ENCODE measurements at places on chromosomes 3 and 15.

DNA sequence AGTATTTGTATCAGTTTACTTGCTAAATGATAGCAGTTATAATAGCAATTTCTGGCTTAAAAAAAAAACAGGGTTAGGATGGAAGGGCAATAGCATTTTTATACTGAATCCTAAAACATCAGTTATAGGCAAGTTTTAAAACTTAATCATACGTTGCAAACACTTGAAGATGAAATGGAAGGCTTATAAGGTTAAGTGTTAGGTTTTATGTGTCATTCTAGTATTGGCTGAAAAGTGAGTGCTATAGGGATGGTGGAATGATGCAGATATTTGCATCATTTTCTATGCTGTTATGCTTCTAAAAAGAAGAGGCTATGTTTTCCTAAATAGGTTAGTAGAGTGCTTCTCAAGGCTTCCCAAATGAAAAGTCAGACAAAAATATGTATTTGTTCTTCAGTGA lies 23.3 kb downstream of the ARIH1 start:
- DNase-seq = no peak

GRCh38 chr15:95263751-95264150 lies 1032.4 kb downstream of the MCTP2 start:
- DNase-seq = no peak

GRCh38 chr3:81245501-81245900 lies 515.9 kb downstream of the GBE1 start:
- DNase-seq = no peak

DNA sequence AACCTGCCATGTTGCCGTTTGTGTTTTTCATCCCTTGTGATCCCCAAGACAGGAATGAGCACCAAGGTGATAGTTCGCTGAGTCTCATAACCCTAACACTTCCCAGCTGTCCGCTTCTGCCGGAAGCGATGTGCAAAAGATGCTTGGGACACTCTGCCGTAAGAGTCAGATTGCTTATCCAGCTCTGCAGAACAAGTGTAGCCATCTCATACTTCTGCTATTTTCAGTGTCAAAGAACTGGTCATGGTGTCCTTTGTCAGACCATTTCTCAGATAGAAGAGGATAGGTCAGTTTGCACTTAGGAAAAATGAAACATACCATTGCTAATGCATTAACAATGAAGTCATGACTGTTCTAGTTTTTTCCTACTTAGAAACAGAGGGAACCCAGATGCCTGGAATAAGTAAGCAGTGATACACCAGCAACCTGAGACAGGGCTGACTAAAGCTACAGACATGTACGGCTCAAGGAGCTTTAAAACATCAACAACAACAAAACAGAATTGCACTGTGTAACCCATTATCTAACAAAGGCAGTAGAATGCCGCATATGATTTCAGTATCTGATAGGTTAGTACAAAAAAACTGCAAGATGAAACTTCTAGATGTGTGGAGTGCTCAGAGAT lies 134.0 kb upstream of the IL12A start:
- DNase-seq = peak; percentile 5

GRCh38 chr3:79848876-79849275 lies 81.1 kb upstream of the ROBO1 start:
- DNase-seq = no peak

- no peak for DNase-seq
These were observed 14.6 kb upstream of the ATP10A start for GRCh38 chr15:25877681-25878080.

DNA sequence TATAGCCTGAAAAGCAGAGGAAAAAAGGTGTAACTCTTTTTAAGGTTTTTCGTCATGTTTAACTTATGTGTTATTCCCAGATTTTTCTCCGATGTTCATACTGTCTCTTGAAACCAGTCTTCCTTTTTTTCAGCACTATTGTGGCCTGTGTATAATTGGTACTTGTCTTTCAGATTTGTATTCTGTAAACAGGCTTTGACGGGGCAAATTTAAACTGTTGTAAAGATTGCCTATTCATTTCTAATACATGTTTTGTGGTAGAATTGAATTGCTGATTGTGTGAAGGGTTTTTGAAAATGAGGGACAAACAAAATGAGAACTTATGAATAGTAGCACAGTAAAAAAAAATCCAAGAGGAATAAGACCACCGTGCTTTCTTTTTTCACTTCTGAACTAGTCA lies 33.6 kb downstream of the AKAP13 start:
- DNase-seq = no peak

GRCh38 chr15:41284427-41285177 lies 47.8 kb downstream of the OIP5 start:
- peak; percentile 8 for DNase-seq

DNA sequence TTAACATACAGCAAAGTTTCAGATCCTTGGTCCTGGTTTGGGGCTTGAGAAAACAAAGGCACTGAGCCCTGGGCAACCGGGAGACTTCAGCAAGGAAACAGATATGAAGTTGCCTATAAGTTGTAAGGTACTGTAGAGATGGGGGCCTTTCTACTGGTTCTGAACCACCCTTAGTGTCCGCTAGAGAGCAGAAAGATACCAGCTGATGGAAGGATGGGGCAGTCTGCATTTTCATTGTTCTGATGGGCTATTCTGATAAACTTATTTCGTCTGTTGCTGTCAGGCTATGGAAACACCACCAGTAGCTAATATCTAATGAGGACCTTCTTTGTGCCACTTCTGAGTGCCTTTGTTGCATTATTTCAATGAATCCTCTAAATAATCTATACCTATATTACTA lies 38.7 kb downstream of the FGD5 start:
- DNase-seq = no peak

DNA sequence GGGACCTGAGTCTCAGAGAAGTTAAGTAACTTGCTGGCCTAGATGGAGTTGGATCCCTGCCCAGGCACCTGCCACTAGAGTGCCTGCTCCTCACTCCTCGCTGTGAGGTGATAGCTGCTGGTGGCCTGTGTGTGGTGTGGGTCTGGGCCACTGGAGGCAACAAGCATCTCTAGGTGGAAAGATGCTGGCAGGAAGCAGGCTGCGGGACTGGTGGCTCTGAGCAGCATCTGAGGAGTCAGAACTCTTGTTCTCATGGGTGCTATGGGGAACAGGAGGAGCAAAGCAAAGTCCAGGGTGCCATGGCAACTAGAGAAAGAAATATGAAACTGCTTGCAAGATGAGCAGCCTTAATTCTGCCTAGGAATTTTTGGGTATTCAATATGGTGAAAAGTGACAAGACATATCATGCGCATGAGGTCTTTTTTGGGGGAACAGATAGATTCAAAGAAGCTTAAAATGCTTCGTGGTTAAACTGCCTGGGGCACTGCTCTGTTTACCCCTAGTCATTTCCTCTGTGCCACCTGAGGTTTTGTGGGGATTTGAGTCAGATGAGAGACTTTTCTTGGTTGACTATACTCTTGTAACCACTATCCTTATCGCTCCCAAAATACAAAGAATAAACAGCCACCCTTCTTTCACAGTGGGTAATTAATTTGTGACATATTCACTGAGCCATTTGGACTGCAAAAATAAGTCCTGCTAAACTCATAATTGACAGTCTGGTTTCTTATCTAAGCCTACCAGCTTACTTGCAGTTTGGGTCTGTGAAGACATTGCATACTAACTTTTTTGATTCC lies 50.3 kb downstream of the MED12L start:
- no peak for DNase-seq

DNA sequence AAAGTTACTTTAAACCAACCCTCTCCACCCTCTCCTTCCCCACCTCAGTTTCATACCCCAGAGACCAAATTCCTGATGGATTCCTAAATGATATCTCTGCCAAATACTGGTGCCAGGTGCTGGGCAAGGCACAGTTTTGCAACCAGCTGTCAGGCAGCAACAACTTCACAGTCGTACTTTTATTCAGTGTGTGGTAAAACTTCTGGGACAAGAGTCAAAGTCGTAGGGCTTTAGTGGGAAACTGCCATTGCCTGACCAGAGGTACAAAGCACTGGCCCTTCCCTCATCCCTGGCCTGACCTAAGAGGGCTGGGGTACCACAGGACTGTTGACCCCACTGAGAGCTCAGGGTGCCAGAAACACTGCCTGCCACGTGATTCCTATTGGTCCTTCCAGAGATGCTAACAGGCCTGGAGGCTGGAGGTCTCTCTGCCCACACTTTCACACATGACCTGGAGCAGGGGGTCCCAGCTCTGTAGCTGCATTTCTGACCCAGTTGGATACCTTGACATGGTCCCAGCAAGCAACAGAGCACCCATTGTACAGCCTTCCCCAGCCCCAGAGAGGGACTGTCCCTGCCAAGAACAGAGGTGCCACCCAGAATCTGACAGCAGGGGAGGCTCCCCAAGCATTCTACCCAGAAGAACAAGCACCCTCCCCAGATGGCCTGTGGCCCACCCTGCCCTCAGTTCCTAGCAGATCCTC lies 59.9 kb downstream of the LIPC start:
- no peak for DNase-seq

Data from inflammatory macrophage treated with lipopolysaccharide for 4 hours (primary cell).